SK-N-SH (cell line): ENCODE measurements at places on chromosomes 12 and 14. TPM values are rescaled to one million over a fixed set of nuclear protein-coding genes. Genes with fewer than 3 reads are reported as not detected.

DNA sequence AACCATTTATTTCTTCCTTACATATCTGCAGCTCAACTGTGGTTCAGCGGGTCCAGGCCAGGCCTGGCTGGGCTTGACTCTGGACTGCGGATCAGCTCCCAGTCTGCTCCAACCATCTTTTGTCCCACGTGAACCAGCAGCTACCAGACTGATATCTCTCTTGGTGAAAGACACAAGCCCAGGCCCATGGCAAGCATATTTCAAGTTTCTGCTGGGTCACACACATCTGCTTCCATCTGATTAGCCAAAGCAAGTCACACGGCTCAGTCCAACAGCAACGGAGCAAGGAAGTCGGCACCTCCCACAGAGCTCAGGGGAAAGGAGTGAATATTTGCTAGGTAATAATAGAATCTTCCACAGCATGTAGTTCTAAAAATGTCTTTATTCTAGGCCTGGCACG, 24.7 kb upstream of the MARK3 start:
- DNase-seq = no peak

The GLI1 gene
- polyA plus RNA-seq = 0.67 and 0.90 TPM in 2 replicates

The KRT78 gene
- not detected in 2 replicates for polyA plus RNA-seq

The FBRSL1 gene
- polyA plus RNA-seq = 3.3 and 5.5 TPM in 2 replicates

The TXNRD1 gene
- 143 and 220 TPM in 2 replicates for polyA plus RNA-seq
